Activated CD4-positive, alpha-beta T cell treated with anti-CD3 and anti-CD28 coated beads, Interleukin-2, Interleukin-6, amounts not matched to agents 100 ng/mL and 50 ng/mL, durations not matched to agents 16 hours and 8 hours (primary cell): ENCODE measurements at places on chromosomes 3 and 15.

DNA sequence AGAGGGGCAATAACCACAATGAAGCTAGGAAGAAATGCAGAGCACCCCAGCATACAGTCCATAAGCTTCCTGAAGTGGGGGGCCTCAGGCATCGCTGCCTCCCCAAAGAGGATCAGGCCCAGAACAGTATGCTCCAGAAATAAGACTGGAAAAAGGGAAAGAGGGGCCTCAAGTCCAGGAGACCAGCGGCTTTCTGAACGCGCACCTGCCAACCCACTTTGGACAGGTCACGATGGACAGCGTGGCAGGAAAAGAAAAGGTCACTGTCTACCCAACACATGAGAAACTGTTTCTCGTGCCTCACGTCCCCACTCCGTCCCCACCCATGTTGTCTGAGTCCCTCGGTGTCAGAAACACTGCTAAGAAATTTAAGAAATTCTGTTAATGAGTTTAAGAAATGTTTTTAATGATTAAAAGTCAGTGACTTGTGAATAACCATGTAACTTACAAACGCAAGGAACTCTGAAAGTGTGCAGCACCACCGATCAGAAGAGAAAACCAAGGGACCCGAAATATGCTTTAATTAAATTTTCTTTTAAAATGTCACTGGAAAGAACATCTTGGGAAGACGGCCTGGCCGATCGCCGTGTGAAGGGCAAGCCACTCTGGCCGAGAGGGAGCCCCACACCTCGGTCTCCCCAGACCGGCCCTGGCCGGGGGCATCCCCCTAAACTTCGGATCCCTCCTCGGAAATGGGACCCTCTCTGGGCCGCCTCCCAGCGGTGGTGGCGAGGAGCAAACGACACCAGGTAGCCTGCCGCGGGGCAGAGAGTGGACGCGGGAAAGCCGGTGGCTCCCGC lies 1.7 kb upstream of the PPARG start:
- DNase-seq: no peak

DNA sequence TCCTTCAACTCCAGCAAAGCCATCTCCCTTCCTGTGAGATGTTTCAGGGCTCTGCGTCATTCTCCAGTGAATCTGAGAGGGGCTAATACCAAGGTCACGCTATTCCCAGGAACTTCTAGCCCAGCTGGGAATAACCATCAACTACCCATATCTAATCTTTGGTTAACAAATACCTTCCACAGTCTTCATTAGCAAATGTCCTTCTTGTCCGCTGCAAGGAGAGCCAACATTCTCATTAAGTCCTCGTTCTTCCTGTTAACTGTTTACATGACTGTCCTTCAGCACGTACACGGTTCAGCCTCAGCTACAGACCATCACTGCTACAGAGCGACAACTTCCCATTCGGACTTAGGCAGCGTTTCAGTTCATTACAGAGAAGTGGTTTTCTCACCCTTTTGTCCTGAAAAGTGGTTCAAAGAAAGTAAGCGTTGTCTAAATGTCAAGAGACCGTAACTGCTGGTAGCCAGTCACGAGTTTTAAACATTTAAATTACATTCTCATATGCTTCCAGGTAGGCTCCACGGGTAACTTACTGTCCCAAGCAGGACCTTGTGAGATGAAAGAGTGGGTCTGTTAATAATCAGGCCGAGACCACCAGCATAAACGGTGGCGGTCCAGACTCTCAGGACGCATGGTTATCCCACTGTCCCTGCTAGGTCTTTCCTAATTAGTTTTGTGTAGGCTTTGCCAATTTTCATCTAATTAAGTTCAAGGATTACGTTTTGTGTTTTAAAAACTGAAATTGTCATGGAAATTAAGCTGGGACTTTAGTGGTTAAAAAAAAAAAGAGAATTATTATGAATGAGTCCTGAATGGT lies 63.8 kb downstream of the CHSY1 start:
- DNase-seq: peak; percentile 24

- no peak for DNase-seq
Observed at GRCh38 chr15:49495993-49496753, 73.1 kb downstream of the FGF7 start.

GRCh38 chr15:63514531-63514943 lies 10.1 kb downstream of the USP3 start:
- DNase-seq: no peak

DNA sequence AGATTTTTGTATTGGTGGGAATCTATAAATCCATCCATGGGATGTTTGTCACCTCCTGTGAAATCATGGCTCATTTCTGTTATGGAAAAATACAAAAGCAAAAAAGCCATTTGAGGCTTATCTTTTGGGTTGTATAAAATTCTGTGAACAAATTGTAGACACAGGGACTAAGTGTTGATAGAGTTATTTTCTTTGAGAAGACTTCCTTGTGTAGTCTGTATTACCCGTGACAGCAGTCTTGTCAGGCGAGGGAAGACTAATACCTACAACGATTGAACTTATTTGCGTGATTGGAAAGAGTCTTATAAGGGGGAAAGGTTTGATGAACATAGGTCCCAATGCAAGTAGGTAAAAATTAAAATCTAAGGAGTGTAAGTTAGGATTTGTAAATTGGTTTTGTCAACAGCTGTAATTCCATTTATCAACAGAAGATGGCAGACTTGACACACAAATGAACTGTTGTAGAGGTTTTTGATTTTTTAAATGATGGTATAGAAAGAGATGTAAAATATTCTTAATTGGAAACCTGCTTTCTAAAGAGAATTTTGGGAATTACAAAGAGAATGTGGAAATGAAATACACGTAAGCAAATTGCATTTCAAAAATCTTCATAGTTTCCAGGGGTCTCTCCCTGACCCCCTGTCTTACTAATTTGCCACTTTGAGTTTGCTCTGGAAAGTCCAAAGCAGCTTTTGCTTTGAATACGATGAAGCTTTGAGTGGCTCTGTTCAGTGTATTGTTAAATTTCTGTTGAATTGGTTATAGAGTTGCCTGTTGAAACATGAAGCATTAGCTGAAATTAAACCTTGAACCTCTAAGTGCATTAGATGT lies 33.2 kb downstream of the SLC25A26 start:
- peak; percentile 35 for DNase-seq

DNA sequence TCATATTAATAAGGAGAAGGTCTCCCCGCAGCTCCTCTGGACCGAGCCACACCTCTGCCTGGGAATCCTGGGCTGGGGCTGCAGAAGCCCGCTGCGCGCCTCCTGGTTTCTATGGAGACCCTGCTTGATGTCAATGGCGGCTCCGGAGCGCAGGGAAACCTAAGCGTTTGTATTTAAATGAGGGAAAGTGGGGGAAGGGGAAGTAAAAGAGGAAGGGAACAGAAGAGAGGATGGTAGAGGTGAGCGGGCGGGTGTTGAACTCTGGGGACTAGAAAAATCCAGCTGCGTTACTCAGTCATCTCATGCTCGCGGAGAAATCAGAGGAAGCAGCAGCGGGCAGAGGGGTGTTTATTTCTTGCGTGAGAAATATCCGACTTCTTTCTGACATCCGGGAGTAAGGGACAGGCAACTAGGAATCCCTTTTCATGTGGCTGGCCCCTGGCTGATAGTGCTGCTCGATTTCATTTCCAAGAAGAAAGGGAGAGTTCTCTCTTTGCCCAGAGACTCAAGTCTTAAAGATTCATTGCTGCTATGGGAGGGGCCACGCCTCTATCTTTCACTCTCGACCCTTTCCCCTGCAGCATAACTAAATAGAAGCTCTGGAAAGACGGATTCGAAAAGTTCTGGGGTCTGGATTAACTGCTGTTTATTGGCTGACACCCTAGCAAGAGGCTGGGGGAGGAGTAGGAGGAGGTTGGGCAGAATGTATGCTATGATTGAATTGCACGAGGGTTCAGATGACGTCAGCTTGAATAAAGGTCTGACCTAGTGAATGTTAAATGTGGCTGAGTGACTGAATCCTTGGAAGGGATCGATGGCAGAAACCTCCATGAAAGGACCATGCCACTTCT lies 110.5 kb upstream of the GAP43 start:
- peak; percentile 22 for DNase-seq

DNA sequence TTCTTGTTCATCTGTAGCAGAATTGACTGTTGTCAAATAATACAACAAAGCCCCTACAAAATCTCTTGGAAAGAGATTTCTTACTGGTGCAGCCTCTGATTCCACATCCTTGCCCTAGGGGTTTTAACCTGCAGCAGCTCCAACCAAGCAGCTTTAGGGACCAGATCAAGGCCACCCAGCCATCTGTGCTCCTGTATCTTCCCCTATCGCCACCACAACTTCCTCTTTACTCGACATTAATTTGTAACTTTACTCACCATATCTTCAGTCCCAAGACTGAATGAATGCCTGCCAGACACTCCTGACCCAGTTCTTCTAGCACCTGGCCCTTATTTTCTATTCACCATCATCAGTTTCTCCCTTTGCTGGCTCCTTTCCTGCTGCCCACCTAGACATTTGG lies 156.6 kb upstream of the IL12A start:
- DNase-seq: no peak

- peak; percentile 23 for DNase-seq
Observed at GRCh38 chr3:197083486-197083885, 53.9 kb upstream of the MELTF start.

- peak; percentile 65 for DNase-seq
Observed at GRCh38 chr15:64911311-64912186, at the start of gene ANKDD1A. TSS of gene ANKDD1A (plus strand) at chr15:64911902. CDS start at chr15:64911931, 29 bp downstream.
